Stimulated activated CD4-positive, alpha-beta T cell treated with anti-CD3 and anti-CD28 coated beads, Interleukin-4, amount 100 ng/mL, for 24 hours (primary cell): ENCODE measurements at places on chromosomes 13 and 19.
A peak's percentile ranks its signal among the peaks of the same experiment; 100 is the strongest.

DNA sequence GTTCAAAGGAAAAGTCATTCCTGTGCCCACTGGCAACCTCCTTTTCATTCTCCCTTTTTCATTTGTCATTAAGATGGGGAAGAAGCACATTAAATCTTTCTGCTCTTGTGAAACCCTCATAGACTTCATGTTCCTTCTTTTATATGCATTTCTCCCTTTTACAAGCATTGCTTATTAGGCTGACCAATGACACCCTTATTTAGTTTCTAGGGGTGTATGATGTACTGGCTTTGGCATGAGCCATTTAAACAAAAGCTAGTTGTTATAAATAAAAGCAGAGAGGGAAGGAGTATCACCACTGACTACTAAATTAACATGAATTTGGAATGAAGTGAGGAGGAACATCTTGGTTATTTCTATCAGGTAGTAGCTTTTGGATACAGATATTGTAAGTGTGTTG, 68.2 kb upstream of the PCDH9 start:
- no peak for DNase-seq

- DNase-seq: no peak
Measured at GRCh38 chr19:35675589-35676140, 9.3 kb downstream of the UPK1A start.

GRCh38 chr19:6172074-6172863, 36.8 kb downstream of the ACSBG2 start:
- no peak for DNase-seq

DNA sequence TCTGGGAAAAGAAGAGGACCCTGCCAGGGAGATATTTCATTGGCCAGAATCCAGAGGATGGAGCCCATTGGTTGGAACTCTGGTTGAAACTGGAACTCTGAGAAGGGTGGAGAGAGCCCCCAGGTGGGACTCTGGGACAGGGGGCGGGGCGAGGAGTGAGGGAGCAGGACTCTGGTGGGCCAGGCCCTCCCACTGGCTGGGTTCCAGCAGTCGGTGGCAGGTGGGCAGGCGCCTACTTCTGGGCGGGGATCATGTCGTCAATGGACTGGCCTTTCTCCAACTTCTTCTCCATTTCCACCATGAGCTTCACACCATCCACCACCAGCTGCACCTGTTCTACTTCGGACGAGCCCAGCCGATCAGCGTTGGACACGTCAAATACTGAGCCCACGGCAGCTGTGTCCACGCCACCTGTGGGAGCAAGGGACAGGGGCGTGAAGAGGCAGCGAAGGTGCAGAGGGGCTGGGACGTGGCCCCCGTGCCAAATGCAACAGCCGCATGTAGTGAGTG, 16.1 kb downstream of the CKM start:
- no peak for DNase-seq

DNA sequence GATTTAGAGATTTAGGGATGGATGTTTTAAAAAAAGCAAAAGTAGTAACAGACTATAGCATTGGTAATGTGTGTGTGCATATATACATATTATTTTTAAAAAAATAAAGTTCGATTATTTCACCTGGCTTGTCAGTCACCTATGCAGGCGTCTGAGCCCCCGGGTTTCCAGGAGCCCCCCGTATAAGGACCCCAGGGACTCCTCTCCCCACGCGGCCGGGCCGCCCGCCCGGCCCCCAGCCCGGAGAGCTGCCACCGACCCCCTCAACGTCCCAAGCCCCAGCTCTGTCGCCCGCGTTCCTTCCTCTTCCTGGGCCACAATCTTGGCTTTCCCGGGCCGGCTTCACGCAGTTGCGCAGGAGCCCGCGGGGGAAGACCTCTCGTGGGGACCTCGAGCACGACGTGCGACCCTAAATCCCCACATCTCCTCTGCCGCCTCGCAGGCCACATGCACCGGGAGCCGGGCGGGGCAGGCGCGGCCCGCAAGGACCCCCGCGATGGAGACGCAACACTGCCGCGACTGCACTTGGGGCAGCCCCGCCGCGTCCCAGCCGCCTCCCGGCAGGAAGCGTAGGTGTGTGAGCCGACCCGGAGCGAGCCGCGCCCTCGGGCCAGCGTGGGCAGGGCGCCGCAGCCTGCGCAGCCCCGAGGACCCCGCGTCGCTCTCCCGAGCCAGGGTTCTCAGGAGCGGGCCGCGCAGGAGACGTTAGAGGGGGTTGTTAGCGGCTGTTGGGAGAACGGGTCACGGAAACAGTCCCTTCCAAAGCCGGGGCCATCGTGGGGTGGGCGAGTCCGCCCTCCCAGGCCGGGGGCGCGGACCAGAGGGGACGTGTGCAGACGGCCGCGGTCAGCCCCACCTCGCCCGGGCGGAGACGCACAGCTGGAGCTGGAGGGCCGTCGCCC, 840 bp upstream of the CCNA1 start:
- DNase-seq: no peak

- DNase-seq: no peak
Measured at GRCh38 chr13:91622778-91623550, 224.5 kb downstream of the GPC5 start.

- DNase-seq: no peak
Measured at GRCh38 chr19:35392742-35393715, 22.2 kb downstream of the GPR42 start.

DNA sequence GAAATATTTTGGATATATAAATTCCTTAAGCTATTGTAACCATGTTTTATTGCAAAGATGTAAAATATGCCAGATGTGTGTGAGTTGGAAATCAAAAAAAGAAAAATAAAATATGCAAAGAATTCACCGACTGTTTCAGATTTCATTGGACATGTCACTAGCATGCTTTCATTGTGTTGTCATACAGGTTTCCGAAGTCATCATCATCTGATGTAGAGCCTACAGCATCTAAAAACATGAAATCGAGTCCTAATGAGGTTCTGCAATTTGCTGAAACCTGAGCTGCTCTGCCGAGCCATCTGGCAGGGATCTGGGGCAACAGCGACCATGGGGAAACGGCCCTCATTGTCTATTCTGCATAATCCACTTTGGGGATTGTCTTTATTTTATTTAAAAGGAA, 196.1 kb upstream of the MAB21L1 start:
- no peak for DNase-seq

DNA sequence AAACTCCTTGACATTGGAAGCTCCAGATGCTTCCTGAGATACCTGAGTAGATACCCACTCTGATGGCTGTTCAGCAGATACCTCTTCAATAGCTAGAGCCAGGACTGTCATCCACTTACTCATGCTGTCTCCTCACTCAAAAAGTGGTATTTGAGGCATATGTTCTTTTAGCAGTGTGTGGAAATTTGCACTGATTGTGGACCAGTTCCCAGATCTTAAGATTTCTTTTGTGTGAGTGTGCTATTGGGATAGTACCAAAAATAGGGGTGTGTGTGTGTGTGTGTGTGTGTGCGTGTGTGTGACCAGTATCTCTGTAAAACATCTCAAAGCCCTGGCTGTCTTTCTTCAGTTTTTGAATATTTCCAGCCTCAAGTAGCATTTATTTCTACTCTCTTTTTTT, 108.3 kb downstream of the SLITRK5 start:
- no peak for DNase-seq

DNA sequence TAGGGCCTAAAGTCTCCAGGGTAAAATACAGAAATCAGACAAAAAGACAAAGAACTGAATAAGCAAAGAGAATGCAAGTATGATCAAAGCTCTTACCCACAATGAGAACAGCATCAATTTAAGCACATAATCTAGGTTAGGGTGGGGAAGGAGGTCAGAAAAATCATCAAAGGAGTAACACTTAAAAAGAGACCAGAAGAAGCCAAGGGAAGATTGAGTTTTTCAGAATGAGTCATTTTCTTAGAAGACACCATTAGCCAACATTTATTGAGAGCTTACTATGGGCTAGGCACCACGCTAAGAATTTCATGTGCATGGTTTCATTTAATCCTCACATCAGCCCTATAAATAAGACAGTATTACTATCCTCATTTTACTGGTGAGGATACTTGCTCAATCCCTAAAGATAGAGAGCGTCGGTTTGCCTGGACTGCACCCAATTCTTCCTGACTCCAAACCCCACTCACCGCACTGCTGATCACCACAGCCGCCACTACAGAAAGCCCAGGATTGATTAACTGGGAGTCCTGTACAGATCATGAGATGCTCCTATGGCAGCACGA, 1.7 kb upstream of the SHISA2 start:
- no peak for DNase-seq

DNA sequence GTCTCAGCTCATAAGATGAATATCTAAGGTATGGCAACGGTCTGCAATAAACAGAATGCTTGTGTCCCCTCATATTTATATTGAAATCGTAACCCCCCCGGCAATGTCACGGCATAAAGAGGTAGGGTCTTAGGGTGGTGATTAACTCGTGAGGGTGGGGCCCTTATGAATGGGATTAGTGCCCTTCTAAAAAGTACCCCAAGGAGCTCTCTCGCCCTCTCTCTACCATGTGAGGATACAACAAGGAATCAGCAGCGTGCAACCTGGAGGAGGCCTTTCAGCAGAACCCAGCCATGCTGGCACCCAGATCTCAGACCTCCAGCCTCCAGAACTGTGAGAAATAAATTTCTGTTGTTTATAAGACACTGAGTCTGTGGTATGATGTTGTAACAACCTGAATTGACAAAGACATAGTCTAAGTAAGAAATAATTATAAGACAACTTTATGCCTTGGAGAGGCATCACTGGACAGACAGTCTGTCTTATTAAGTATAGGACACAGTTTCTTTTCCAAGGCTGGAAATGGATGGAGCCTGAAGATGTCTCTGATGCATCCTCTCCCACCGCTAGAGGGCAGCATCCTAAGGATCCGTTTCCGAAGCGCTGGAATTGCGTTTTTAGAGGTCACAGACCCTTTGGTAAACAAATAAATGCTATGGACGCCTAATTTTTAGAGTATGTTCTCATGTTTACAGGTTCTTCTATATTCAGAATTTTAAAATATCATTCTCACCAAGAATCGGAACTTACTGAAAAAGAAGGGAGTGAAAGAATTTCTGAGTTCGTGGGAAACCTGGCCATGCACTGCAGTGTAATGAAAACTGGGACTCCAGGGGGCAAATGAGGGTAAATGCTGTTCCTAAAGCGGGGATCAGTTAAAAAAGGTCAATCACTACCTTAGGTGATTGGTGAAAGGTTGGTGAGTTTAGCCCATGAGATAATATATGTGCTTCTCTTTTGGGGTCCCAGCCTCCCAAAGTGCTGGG, 13.3 kb upstream of the LEUTX start:
- peak; percentile 53 for DNase-seq

DNA sequence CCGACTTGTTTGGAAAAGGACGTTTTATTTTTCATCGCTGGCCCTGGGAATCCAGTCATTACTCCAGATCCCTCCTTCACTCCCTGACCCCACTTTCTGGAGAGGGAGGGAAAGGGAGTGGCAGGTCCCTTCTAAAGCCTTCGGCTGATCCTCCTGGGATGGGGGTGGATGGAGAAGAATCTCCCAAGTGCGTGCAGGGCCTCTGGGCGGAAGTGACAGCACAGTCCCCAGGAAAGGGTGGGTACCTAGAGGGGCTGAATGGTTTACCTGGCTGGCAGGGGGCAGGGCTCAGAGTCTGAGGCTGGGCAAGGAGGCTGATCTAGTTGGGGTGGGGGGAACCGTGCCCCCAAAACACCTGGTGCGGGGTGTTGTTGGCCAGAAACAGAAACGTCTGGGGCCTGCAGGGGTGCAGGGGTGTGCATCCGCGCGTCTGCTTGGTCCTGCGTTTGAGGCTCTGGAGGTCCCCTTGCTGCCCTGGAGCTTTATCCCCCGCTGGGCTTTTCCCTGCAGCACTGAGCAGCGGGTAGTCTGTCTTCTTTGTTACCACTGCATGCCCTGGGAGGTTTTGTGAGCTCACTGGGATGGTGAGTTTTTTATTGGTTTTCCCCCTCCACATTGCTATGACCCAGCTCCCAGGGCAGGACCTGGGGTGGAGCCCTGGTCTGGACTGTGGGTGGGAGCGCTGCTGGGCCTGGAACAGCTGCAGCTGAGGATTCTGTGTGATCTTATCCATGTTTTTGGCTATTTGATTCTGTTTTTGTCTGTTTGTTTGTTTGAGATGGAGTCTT, 3.0 kb upstream of the ZNF628 start:
- DNase-seq: no peak

DNA sequence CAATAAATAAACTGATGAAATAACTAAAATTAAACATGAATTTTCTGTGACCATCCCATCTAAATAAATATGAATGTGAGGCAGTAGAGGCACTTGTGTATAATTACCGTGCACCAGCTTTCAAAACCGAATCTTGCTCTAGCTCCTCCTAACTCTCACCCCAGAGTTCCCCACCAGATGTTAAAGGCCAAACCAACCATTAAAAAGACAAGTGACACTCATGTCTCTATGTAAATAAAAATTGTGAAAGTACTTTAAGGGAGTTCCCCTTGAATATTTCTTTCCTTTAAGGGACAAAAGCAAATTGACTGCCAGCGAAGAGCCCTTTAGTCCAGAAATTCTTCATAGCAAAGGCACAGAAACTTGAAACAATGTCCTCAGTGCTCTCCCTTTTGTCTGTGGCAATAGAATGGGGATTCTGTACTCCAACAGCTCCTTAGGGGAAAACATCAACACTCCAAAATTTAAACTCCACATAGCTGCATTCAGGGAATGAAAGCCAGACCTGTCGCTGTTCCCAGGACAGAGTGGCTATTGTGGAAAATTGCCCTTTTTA, 101.7 kb upstream of the SOX21 start:
- no peak for DNase-seq

- no peak for DNase-seq
Measured at GRCh38 chr13:74975111-74975510, 506.9 kb downstream of the TBC1D4 start.

DNA sequence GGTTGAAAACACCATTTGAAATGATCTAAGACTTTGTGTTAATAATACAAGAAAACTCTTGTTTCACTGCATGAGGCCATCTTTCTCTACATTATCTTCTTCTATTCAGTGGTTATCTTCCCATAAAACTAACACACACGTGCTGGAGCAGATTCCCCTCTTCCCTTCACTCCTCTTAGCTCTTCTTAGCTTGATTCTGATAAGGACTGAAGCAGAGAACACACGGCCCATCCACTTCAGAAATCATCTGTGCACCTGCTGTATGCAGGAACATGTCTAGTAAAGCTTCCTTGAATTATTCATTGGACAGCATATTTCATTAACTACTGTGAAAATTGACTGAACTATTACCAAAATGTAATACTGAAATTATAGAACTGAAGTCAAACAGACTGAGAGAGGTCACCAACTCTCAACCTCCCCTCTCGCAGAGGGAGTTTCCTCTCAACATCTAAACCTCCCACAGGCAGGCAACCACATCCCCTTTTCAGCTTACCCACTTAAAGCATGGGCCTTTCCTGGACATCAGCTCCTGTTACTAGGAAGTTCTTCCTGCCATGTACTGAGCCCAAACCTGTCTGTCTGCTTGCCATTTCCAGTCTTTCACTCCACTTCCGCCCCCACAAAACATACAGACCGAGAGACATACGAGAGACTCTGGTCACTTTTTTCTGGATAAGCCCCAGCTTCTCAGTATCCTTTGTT, 113.9 kb downstream of the CRYL1 start:
- peak; percentile 48 for DNase-seq
